ENCODE measurements at places on chromosomes 1 and 21.
A peak's percentile ranks its signal among the peaks of the same experiment; 100 is the strongest.

- DNase-seq = no peak
Observed at GRCh38 chr1:98661544-98662355, at the start of gene SNX7. Gene SNX7 (plus strand): TSS chr1:98661721. CDS start chr1:98661732, 11 bp downstream.

GRCh38 chr1:194362327-194362726, 1175.9 kb upstream of the B3GALT2 start:
- DNase-seq = no peak

GRCh38 chr1:51955797-51956527, 34.5 kb downstream of the RAB3B start:
- no peak for DNase-seq

DNA sequence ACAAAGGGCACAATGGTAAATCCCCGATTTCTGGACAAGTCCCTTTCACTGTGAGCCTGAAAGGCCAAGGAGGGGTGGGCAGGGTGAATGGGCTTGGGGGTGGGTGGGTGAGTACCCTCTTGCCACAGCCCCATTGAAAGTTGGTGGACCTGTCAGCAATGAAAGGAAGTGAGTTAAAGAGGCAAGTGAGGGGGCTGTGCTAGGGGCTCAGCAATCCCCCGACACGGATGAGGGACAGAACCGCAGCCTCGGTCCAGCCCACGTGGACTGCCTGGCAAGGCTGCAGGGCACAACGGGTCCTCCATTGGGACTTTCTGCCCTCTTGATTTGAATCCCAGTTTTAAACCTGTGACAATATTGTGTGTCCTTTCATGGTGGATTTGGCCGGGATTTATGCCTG, 255.3 kb downstream of the FOXD2 start:
- no peak for DNase-seq

DNA sequence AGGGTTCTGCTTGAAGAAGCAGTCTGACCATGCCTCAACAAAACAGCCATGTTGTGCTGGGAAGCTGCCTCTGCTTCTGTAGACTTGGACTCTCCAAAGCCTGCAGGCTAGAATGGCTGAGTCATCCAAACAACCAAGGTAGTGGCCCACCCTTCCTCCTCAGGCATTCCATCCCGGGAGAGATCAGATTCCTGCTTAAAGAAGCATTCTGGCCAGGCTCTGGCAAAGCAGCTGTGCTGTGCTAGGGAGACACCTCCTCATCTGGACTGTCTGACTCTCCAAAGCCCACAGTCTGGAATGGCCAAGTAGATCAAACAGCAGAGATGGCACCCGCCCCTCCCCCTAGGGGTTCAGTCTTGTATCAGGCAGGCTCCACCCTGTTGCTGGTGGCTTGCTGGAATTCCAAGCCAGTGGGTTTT, 38.3 kb upstream of the F3 start:
- no peak for DNase-seq

GRCh38 chr1:117919376-117919775, 10.0 kb downstream of the GDAP2 start:
- DNase-seq = no peak

- DNase-seq = no peak
Observed at GRCh38 chr1:231279081-231279480, 38.1 kb downstream of the GNPAT start.

DNA sequence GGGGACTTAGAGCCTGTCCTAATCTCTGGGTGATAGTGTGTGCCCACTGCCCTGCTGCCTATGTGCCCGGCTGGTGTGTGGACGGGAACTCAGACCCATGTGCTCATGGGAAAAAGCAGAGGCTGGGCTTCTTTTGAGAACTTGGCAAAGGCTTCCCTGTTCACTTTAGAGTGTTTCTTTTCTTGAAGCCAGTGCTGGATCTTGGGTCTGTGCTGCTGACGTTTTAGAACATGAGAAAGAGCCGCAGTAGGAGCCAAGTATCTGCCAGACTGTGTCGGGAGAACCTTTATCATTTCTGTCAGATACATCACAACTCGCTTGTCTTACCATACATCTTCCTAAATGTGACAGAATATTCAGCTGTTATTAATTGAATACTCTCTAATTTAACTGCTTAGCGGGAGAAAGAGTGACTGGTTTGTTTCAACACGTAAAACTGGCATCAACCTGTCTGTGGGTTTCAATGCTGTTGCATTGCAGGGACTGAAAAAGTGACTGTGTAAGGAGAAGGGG, 195.2 kb downstream of the PBX1 start:
- DNase-seq = no peak

DNA sequence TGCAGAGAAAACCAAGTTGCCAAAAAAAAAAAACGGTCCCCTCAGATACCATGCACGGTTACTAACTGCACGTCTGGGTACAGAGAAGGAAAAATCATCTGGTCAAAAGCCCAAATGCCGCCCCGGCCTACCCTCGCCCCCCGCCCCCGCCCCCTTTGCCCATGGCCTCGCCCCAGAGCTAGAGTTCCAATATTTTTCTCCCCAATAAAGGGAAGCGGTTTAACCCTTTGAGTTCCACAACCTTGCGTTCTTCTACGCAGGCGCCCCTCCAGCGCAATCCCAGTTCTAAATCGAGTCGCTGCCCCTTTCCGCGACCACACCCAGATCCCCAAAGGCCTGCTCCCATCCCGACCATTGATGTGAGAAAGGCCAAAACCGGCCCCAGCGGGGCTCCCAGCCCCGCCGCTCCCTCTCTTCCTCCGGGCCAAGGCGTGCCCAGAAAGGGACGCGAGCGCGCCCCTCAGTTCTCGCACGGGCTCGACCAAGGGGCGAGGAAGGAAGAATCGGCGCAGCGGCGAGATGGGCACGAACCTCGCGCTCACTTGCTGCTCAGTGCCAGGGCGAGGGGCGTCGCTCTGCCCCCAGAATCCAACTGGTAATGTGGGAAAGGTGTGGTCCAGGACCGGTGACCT, 797 bp downstream of the WDR47 start:
- peak; percentile 8 for DNase-seq

GRCh38 chr1:243827206-243827605, 22.8 kb downstream of the AKT3 start:
- no peak for DNase-seq

DNA sequence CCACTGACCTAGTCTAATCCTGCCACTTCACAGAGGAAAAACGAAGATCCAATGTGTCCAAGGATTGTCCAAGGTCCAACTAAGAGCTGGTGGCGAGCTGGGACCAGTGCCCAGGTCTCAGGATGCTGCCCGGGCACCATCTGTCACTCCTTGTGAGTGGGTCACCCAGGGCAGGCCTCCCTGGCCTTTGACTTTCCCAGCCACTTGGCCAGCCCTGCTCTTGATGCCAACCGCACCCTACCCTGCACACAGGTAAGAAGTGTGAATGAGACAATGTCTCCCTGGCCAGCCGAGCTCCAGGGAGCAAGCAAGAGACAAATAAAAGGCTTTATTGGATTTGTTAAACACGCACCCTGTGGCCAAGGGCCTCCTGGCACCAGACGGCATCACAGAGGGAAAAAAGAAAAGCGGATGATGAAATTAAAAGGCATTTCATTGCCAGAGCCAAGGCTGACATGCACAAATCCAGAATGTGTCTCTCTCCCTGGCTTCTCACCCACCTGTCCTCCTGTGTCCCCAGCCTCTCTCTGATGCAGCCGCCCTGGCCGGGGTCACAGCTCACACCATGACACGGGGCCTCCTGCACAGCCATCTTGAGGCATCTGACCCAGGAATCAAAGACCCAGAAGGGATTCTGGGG, 72.8 kb downstream of the CAMK2N1 start:
- no peak for DNase-seq

DNA sequence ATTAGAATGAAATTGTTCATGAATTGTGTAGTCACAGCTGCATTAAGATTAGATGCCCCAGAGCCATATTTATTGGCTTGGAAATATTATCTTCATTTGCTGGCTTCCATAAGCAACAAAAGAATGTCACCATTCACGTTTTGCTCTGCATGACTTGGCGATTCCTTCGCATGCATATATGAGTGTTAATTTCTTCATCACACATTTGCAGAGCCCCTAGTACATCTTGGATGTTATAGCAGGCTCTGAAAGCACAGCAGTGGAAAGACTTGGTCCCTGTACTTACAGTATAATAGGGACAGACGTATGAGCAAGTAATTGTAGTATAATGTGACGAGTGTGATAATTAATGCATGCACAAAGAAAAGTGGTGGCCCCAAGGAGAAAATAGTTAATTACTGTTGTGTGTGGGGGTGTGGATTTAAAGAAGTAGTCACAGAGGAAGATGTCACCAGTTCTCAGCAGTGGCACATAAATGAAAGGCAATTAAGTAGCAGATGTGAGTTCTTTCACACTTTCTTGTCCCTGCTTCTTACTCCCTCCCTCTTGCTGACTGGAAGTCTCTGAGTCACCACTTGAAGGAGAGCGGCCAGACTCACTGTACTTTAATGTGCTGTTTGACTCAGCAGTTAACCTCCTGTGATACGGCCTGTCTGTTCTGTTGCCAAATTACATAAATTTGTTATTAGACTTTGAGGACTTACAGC, 21.0 kb downstream of the S100A10 start:
- peak; percentile 24 for DNase-seq

- DNase-seq = no peak
Observed at GRCh38 chr21:43904331-43904781, 39.3 kb downstream of the AGPAT3 start.

- no peak for DNase-seq
Observed at GRCh38 chr21:37579356-37579755, 212.8 kb downstream of the DYRK1A start.

- DNase-seq = no peak
Observed at GRCh38 chr1:156492591-156493080, 7.9 kb downstream of the MEF2D start.

DNA sequence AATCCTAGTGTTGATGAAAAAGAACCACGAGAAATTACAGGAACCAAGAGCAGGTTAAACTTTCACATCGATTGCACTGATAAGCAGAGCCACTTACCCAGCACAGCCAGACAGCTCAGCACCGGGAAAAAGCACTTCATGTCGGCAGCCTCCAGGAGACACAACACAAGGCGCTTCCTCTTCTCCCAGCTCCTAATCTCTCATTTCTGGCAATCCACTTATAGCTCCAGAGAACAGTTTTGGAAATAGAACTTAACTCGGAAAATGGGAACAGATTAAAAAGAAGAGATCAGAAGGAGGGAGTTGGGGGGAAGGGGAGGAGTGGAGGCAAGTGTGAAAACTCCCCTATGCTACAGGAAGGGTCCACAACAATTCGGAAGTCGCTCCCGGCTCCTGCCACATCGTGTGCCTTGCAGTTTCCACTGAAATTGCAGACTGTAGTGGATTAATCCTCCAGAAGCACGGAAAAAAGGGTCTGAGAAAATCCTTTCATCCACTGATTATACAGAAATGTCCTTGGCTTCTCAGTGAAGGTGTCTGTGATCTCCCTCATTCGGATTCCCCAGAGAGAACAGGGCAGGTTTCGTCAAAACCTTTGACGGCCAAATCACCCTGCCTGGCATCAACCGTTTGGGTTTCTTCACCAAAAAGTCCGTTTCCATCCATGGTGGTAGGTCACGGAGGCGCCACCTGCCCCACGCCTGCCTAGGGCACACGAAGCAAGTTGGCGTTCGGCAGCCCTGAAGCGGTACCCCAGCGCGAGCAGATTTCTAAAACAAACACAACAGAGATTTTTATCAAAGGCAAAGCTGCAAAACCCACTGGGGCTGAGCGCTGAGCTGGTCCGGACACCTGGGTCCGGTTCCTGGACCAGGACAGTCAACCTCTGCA, 1.1 kb downstream of the IGSF3 start:
- DNase-seq = no peak

DNA sequence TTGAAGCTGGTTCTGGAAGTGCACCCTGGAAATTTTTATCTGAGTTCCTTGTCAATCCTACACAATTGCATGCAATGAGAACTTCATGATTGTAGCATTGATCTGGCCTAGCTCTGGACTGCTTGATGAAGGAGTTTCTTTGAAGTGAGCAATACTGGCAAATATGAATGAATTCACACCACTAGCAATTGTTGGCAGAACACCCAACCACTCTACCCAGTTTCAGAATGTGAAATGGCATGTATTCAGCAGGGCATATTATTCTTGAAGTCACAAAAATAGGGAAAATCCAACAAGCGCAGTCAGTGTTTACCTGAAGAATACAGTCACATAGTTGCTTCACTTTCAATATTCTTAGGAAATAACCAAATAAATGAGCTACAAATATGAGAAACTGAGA, 57.3 kb downstream of the RGS5 start:
- DNase-seq = no peak

GRCh38 chr1:92826792-92827191, 5.0 kb upstream of the RPL5 start:
- DNase-seq = no peak

- DNase-seq = no peak
Observed at GRCh38 chr1:8571200-8571984, 246.0 kb downstream of the RERE start.

- no peak for DNase-seq
Observed at GRCh38 chr1:18183533-18183932, 75.9 kb downstream of the IGSF21 start.

DNA sequence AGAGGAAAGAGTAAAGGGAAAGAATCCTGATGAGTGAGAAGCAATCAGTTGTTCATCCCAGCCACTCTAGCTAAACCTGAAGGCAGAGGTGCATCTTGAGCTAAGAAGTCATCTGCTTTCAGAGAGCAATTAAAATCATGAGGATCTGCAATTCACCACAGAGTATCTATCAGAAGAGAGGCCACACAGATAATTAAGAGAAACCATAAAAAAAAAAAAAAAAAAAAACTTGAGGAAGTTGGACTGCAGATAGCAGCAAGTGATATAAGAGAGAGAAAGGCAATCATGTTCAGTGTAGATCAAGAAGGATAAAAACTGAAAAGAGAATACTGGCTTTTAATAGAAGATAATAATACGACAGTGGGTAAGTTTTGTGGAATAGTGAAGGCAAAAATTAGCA, 17.7 kb downstream of the FOXJ3 start:
- DNase-seq = no peak

GRCh38 chr21:37253991-37254390, 13.1 kb downstream of the VPS26C start:
- DNase-seq = no peak

- DNase-seq = no peak
Observed at GRCh38 chr1:25767437-25767770, 32.6 kb upstream of the SELENON start.

GRCh38 chr1:206702803-206703202, 18.1 kb downstream of the MAPKAPK2 start:
- no peak for DNase-seq

DNA sequence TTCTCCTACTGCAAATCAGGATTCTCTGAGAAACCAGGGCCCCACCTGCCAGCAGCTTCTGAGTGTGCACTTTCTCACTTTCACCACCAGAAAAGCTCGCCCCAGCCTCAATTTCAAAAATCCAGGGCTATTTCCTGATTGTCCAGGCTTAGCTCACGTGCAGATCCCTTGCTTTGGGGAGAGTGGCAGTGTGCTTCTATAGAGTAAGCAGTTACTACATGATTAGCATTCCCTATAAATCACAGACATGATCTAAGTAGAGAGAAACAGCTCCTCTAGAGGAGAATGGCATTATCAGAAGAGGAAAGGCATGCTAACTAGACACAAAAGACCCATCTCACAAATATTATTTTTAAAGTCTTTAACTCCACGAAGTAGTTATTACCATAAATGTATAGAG, 456.0 kb upstream of the PKN2 start:
- DNase-seq = no peak

DNA sequence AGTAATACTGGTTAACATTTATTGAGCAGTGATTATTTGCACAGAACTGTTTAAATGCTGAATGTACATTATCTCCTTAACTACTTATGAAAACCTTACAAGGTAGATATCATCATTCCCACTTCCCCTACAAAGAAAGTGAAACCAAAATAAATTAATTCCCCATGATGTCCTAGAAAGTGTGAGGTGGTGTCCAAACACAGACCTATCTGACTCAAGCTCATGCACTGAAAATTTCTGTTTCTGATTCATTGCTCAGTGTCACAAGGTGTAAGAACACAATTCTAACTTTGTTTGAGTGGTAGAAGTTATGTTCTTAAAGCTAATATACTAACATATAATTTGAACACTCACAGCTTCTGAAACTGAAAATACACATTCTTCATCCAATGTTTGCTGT, 178.7 kb downstream of the MRPL39 start:
- DNase-seq = no peak

All from stimulated activated naive CD4-positive, alpha-beta T cell treated with Interleukin-2 at 50 U/mL for 16 hours (primary cell).